ENCODE measurements at places on chromosomes 2 and 18. TPM values are rescaled to one million over a fixed set of nuclear protein-coding genes. Genes with fewer than 3 reads are reported as not detected.

DNA sequence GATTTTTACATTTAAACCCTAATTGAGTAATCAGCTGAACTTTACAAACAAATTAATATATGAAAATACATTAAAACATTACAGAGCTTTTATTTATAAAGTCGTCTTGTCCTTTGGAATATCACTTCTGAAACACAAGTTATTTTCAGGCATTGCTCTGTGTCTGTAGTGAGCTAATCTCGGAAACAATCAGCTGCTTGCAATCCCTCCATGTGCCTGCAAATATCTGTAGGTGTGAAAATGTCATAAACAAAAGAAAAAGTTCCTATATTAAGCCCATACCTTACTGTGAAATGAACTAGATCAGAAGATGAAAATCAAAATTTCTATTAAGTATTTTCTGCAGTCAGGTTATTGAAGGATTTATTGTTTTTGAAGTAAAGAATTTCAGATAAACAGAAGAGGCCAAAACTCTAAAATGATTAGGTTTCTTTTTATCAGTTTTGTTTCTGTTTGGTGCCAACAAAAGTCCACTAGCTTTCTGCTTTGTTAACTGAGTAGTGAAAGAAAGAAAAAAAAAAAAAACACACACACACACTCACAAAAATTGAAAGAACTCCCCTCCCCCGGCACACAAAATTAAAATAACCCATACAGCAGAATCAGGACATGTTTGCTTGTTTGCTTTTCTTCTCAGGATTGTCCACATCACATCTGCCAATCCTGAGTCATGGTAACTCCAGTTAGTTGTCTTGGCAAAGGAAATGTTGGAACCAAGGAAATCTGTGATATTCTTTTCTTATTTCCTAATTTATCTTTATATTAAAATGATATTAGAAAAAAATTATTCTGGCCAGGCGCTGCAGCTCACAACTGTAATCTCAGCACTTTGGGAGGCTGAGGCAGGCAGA is 627.0 kb upstream of the SLC39A10 start:
- no peaks in the 10 kb centered on the region for H3K27me3 ChIP-seq
- H3K36me3 ChIP-seq: no peaks in the 10 kb centered on the region
- DNase-seq: no peak
- no peak overlapping the region for H3K27ac ChIP-seq
- H3K4me1 ChIP-seq: no peaks in the 10 kb centered on the region

The CCDC121 gene
- polyA plus RNA-seq: 0.94 TPM

GRCh38 chr18:58247363-58247834 is 203.4 kb downstream of the NEDD4L start:
- H3K4me1 ChIP-seq: peaks cover 9% of the 10 kb centered on the region
- peak overlapping the region; percentile 43 for H3K27ac ChIP-seq
- H3K4me3 ChIP-seq: no peak overlapping the region
- peak; percentile 63 for DNase-seq
- H3K36me3 ChIP-seq: no peaks in the 10 kb centered on the region

The UGT1A3 gene
- polyA plus RNA-seq: not detected

GRCh38 chr2:113220970-113221708 is 47.4 kb downstream of the PSD4 start:
- H3K27me3 ChIP-seq: no peaks in the 10 kb centered on the region
- no peaks in the 10 kb centered on the region for H3K36me3 ChIP-seq
- peaks cover 8% of the 10 kb centered on the region for H3K4me1 ChIP-seq

DNA sequence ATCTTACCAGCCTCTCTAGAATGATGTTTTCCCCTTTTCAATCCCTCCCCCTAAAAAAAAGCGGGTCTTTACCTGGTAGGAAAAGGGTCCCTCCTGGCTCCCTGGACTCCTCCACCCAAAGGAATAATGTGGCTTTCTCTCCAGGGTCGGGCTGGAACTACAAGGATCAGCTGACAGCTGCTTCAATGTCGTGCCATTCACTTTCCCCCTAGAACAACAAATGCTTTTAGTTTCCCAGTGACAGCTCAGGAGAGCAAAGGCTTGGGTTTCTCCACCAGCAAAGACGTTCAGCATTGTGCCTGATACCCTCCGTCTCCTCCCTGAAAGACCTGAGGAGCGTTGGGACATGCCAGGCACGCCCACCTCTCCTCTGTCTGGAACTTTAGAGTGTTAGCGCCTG is 173.8 kb upstream of the SIX3 start:
- H3K36me3 ChIP-seq: no peaks in the 10 kb centered on the region
- peaks cover 9% of the 10 kb centered on the region for H3K4me1 ChIP-seq
- peaks cover 17% of the 10 kb centered on the region for H3K27me3 ChIP-seq
- no peak for DNase-seq
- no peak overlapping the region for H3K4me3 ChIP-seq

GRCh38 chr2:205954707-205955106 is 131.3 kb downstream of the INO80D start:
- DNase-seq: no peak
- no peaks in the 10 kb centered on the region for H3K36me3 ChIP-seq
- no peak overlapping the region for H3K27ac ChIP-seq
- H3K4me1 ChIP-seq: peaks cover 3% of the 10 kb centered on the region

The EIF2AK3 gene
- polyA plus RNA-seq: 3.3 TPM

The GALNT3 gene
- 3.4 TPM for polyA plus RNA-seq

The ITPRIPL1 gene
- 11.7 TPM for polyA plus RNA-seq

GRCh38 chr2:176997792-176998169 is 214.8 kb upstream of the HNRNPA3 start:
- H3K27me3 ChIP-seq: no peaks in the 10 kb centered on the region
- no peaks in the 10 kb centered on the region for H3K4me1 ChIP-seq
- DNase-seq: no peak
- H3K4me3 ChIP-seq: no peak overlapping the region
- H3K27ac ChIP-seq: no peak overlapping the region
- no peaks in the 10 kb centered on the region for H3K36me3 ChIP-seq

DNA sequence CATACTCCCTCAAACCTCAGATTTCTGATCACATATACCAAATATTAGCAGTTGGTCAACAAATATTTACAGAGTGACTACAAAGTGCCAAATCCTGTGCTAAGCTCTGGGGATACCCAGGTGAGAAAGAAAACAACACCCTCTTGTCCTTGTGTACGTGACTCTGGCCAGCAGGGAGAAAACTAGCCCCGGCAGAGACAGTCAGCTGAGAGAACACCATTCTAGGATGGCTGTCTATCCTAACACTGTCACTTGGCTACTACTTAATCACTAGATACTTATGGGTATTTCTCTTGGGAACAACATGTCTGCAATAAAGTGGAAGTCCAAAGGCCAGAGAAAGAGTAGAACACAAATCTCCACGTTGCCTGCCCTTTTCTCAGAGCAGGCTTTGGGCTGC is 57.9 kb upstream of the CD226 start:
- no peaks in the 10 kb centered on the region for H3K27me3 ChIP-seq
- H3K36me3 ChIP-seq: no peaks in the 10 kb centered on the region
- DNase-seq: no peak
- H3K27ac ChIP-seq: no peak overlapping the region
- no peak overlapping the region for H3K4me3 ChIP-seq
- H3K4me1 ChIP-seq: no peaks in the 10 kb centered on the region

The MYL12A gene
- 88.4 TPM for polyA plus RNA-seq

GRCh38 chr2:41267929-41268659 is 779.7 kb upstream of the PKDCC start:
- no peaks in the 10 kb centered on the region for H3K36me3 ChIP-seq
- H3K4me1 ChIP-seq: no peaks in the 10 kb centered on the region
- H3K4me3 ChIP-seq: no peak overlapping the region
- no peak for DNase-seq

- H3K4me3 ChIP-seq: peak overlapping the region; percentile 66
- H3K27ac ChIP-seq: 0 out of 2 replicates have a peak overlapping the region, but pooled peaks have one; percentile 6
- H3K27me3 ChIP-seq: no peaks in the 10 kb centered on the region
- no peak for DNase-seq
- peaks cover 4% of the 10 kb centered on the region for H3K4me1 ChIP-seq
These were observed 554 bp downstream of the PFN4 start for GRCh38 chr2:24122366-24123194.

The GALR1 gene
- 0.09 TPM for polyA plus RNA-seq

GRCh38 chr2:7672027-7672684 is 754.9 kb downstream of the RNF144A start:
- H3K27me3 ChIP-seq: no peaks in the 10 kb centered on the region
- H3K27ac ChIP-seq: no peak overlapping the region
- no peaks in the 10 kb centered on the region for H3K36me3 ChIP-seq
- no peak overlapping the region for H3K4me3 ChIP-seq

DNA sequence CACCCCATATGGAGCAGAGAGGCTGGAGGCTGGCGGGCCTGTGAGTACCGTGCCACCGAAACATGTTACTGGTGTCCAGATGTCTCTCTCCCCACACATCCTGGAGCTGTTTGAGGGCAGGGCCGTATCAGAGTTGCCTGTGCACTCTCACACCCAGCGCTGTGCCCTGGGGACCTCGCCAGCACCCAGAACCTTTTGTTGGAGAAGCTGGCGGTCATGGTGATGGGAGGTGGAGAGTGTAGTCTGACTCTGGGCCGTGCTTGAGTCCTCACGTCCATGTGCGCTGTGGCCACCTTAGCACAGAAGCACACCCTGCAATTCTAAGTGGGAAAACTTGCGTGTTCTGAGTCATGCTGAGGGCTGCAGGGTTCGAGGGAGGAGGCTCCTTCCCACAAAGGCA is 259.2 kb downstream of the NDUFA10 start:
- no peak overlapping the region for H3K27ac ChIP-seq
- no peaks in the 10 kb centered on the region for H3K27me3 ChIP-seq
- H3K4me3 ChIP-seq: no peak overlapping the region
- no peak for DNase-seq
- H3K36me3 ChIP-seq: no peaks in the 10 kb centered on the region
- H3K4me1 ChIP-seq: no peaks in the 10 kb centered on the region

- H3K27ac ChIP-seq: no peak overlapping the region
- H3K4me1 ChIP-seq: peaks cover 9% of the 10 kb centered on the region
- DNase-seq: no peak
- H3K36me3 ChIP-seq: no peaks in the 10 kb centered on the region
These were observed 47.5 kb downstream of the TWIST2 start for GRCh38 chr2:238895361-238895882.

DNA sequence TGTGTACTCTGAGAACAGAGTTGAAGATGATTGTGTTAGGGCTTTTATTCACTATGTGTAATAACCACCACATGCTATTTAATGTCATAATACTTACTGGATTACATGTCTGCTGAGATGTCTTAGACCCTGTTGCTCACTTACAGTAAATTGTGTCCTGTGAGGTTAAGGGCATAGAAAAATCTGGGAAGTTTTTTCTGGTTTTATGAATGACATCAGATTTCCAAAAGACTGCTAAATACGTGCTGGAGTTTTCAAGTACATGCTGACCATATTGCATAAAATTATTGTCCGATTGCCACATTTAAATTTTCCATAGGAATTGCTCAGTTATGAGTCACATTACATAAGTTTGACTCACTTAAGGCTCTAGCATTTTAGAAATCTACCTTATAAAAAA is 96.7 kb upstream of the COL5A2 start:
- no peaks in the 10 kb centered on the region for H3K27me3 ChIP-seq
- H3K4me1 ChIP-seq: no peaks in the 10 kb centered on the region

GRCh38 chr2:154978710-154979109 is 280.2 kb downstream of the KCNJ3 start:
- no peak overlapping the region for H3K27ac ChIP-seq
- no peaks in the 10 kb centered on the region for H3K4me1 ChIP-seq
- no peaks in the 10 kb centered on the region for H3K36me3 ChIP-seq
- no peak overlapping the region for H3K4me3 ChIP-seq

The NEUROD1 gene
- 0.08 TPM for polyA plus RNA-seq

- H3K27ac ChIP-seq: no peak overlapping the region
- H3K4me1 ChIP-seq: no peaks in the 10 kb centered on the region
- no peaks in the 10 kb centered on the region for H3K27me3 ChIP-seq
- DNase-seq: no peak
These were observed 290.0 kb downstream of the CYP26B1 start for GRCh38 chr2:71857636-71858035.

The INPP5D gene
- polyA plus RNA-seq: 6.0 TPM

- no peaks in the 10 kb centered on the region for H3K27me3 ChIP-seq
- no peaks in the 10 kb centered on the region for H3K4me1 ChIP-seq
- DNase-seq: no peak
- no peaks in the 10 kb centered on the region for H3K36me3 ChIP-seq
These were observed 713.4 kb upstream of the VRK2 start for GRCh38 chr2:57333221-57333620.

- H3K27me3 ChIP-seq: no peaks in the 10 kb centered on the region
- no peak overlapping the region for H3K4me3 ChIP-seq
- no peak overlapping the region for H3K27ac ChIP-seq
- DNase-seq: no peak
- H3K4me1 ChIP-seq: no peaks in the 10 kb centered on the region
These were observed 3.9 kb downstream of the MAPRE2 start for GRCh38 chr18:35045121-35045520.

The TSPYL6 gene
- polyA plus RNA-seq: not detected

- H3K36me3 ChIP-seq: no peaks in the 10 kb centered on the region
- DNase-seq: no peak
- H3K27ac ChIP-seq: no peak overlapping the region
- H3K27me3 ChIP-seq: peaks cover 41% of the 10 kb centered on the region
- peaks cover 5% of the 10 kb centered on the region for H3K4me1 ChIP-seq
These were observed 3.7 kb downstream of the TSHZ1 start for GRCh38 chr18:75214332-75214690.

GRCh38 chr2:191557841-191558240 is 120.1 kb upstream of the NABP1 start:
- H3K4me3 ChIP-seq: no peak overlapping the region
- H3K27me3 ChIP-seq: no peaks in the 10 kb centered on the region
- H3K27ac ChIP-seq: no peak overlapping the region
- no peaks in the 10 kb centered on the region for H3K36me3 ChIP-seq
- no peak for DNase-seq
- no peaks in the 10 kb centered on the region for H3K4me1 ChIP-seq

DNA sequence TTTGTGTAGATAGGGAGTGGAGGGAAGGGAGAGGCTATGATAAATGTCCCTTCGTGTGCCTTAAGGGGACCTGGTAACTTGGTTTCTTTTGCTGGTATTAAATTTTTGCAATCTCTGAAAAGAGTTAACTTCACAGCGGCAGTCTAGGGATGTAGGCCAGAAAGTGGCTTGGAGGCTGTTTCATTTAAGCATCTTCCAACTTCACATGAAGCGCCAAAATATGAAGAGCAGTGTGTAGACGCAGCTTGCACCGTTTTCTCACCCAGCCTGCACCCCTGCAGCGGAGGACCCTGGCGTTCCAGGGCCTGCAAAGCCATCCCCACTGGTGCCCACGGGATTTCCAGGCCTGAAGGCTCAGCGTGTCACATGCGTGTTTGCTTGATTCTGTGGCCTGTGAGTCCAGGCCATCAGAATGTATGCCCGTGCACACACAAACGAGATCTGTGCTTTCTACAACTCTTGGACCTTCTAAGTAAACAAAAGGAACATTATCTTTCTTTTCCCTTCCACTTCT is 87.2 kb upstream of the EPB41L3 start:
- peaks cover under 1% of the 10 kb centered on the region for H3K4me1 ChIP-seq
- H3K4me3 ChIP-seq: no peak overlapping the region
- DNase-seq: no peak
- peaks cover 18% of the 10 kb centered on the region for H3K27me3 ChIP-seq
- H3K27ac ChIP-seq: no peak overlapping the region

DNA sequence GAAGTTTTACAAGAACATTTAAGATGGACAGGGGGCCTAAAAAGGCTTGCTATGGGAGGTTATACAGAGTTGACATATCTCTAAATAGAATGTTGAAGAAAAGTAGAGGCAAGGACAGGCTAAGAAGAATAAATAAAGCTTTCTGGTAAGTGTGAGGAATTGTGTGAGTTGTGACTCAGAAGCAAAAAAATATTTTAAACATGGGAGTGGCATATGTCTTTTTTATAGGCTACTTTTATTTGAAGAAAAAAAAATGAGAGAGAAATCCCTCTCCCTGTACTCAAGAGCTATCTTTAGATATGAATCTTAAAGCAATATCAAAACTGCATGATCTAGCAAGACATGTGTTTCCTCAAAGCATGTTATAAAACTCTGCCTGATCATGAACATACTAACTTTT is 41.1 kb downstream of the RAB3GAP1 start:
- no peak for DNase-seq
- H3K4me3 ChIP-seq: no peak overlapping the region
- H3K27ac ChIP-seq: no peak overlapping the region
- H3K4me1 ChIP-seq: no peaks in the 10 kb centered on the region
- H3K36me3 ChIP-seq: peaks cover 11% of the 10 kb centered on the region

Data from H1 (cell line).